Midbrain (tissue), 1 donor: ENCODE measurements at places on chromosomes 3 and 15.

DNA sequence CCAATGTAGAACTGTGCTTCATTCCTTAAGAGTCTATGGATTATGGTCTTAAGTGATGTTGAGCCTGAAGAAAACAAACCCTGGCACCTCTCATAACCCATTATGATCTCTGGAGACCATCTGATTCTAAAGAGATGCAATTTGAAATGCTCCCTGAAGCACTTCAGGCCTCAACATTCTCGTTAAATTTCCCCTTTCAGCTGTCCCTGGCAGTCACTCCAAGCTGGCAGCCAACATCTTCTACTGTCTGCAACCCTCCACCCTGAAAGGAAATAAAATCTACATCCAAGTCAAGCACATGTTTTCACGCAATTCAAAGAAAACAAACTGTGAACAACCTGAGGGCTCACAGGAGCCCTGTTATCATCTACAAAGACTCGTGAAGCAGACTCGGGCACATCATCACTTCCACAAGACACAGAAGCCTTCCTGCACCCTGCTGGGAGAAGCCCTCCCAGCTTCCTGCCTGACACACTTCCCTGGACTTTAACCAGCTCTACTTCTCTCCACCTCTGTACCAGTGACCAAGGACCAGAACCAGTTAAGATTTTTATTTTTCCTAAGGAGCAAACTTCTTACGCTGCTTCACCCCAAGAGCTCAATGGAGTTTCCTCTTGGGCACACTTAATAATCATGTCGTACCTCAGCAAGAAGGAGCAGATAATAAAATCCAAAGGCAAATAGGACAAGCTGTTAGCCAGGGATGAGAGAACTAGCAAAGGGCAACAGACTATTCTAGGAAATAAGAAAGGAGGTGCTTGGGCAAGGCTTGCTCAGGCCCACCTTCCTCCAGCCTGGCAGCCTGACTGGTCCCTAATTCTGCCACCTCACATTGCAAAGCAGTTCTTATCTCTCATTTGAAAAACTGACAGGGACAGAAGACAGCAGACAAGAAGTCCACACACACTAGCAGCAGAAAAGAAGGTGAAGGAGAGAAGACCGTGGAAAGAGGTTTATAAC, 67.1 kb downstream of the MAGI1 start:
- DNase-seq, result no peak

- DNase-seq, result no peak
Observed at GRCh38 chr3:152175528-152175889, 93.2 kb upstream of the MBNL1 start.

DNA sequence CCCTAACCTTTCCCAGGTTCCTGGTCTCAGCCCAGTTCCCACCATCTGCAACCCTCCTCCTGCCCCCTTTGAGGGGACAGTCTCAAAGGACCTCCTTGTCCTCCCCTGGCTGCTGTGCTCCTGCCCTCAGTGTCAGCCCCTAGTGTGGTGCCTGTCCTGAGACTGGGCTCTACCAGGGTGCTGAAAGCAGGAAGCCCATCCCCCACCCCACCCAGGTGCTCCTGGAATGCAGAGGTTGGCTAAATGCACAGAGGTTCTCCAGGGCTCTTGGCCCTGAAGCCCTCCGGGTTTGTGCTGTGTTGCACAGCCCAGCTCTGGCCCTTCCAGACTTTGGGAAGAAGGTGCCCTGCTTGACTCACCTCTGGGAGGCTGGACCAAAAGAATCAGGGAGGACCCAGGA, 21.8 kb downstream of the C3orf18 start:
- DNase-seq, result no peak

DNA sequence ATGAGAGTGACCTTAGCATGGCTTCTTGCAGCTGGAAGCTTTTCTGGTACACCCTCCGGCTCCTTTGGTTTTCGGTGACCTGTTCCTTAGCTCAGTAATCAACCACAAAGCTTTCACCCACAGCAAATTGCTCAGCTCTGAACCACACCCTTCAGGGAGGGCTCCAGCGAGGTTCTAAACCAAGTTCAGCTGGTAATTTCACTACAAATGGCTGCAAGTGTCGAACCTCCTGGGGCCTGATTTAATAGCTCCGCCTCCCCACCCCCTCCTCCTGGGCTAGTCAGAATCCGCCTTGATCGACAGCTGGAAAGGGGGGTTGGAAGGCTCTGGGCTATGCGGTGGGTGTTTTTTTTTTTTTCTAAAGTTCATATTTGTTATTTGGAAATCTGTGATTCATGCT, 150.9 kb upstream of the MCTP2 start:
- no peak for DNase-seq

DNA sequence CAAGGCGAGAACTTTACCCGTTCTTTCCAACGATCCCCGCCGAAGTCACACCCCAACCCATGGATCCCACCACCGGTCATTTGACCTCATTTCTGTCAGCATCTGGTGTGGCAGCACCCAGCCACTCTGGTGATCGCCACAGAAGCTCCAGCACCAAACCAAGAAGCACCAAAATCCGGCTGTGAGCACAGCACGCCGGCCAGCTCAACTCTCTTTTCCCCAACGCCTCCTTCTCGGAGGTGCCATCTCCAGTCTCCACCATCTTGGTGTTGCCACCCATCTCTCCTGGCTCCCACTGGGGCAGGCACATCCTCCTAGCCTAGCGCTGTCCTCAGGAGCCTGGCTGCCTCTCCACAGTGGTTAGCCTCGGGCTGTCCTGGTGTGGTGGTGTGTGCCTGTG, 6.5 kb downstream of the MUC4 start:
- no peak for DNase-seq

DNA sequence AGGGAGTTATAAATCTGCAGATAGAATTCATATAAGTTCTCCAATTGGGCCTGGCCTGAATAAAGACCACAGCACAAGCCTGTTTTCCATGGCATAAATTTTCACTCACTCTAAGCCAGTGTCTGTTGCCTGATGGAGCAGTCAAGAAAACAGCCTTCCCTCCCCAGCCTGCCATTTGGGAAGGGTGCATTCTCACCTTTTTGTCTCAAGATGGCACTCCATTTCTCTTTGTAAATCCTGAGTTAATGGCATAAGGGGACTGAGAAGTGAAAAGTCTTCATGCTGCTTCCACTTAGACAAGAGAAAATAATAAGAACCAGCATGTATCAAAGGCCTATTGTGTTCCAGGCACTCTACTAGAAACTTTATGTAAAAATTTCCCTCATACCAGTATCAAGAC, 115.6 kb upstream of the MANF start:
- DNase-seq, result no peak

DNA sequence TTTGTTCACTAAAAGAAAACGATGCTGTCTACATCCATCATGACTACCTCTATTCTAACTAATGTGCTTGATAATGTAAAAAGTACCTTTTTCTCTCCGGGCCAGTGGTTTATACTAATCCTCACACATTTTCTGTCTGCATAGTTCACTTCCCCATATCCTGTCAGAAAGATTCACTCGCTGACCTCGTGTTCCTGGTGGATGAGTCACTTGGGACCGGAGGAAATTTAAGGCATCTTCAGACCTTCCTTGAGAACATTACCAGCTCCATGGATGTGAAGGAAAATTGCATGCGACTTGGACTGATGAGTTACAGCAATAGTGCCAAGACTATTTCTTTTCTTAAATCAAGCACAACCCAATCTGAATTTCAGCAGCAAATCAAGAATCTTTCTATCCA, 33.8 kb downstream of the COL6A5 start:
- no peak for DNase-seq

DNA sequence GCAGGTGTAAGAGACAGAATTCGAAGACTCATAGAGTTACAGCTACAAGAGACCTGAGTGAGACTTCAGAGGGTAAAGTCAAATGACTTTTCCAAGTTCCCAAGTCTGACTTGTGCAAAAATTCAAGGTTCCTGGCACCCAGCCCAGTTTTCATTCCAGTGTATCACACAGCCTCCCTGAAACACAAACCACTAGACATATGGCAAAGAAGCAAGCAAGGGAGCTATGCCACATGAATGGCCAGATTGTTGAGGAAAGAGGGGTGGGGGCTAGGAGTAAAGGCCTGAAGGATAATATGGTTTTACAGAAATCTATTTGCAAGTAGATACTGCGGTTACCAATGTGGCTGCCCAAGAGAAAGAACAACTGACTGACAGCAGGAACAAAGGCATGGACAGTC, 301.2 kb downstream of the MECOM start:
- no peak for DNase-seq
